CD14-positive monocyte (primary cell): ENCODE measurements at places on chromosomes 5 and 9. TPM values are rescaled to one million over a fixed set of nuclear protein-coding genes. Genes with fewer than 3 reads are reported as not detected.

GRCh38 chr5:81530919-81531318, 137.0 kb upstream of the ACOT12 start:
- no peak for DNase-seq

GRCh38 chr5:137696481-137696880, 39.4 kb downstream of the KLHL3 start:
- DNase-seq: no peak

GRCh38 chr5:103542441-103542840, 20.1 kb downstream of the NUDT12 start:
- DNase-seq: no peak

- peak; percentile 37 for DNase-seq
These were observed 5.5 kb upstream of the DNAJC21 start for GRCh38 chr5:34923694-34924461.

- no peak for DNase-seq
These were observed 20.8 kb downstream of the GPRIN1 start for GRCh38 chr5:176589039-176589769.

- DNase-seq: no peak
These were observed 471 bp upstream of the GHR start for GRCh38 chr5:42422656-42423280.

OLFML2A gene
- polyA plus RNA-seq: 0.03 TPM

- no peak for DNase-seq
These were observed 45.7 kb upstream of the SPATA31C2 start for GRCh38 chr9:88183798-88184495.

- no peak for DNase-seq
These were observed 243.5 kb downstream of the IRX1 start for GRCh38 chr5:3839151-3839550.

- DNase-seq: no peak
These were observed 182.7 kb upstream of the SEMA6A start for GRCh38 chr5:116757326-116757725.

- no peak for DNase-seq
These were observed 14.0 kb upstream of the TRAF1 start for GRCh38 chr9:120940573-120940972.

GRCh38 chr9:81632599-81632998, 56.7 kb downstream of the TLE1 start:
- no peak for DNase-seq

- no peak for DNase-seq
These were observed 20.0 kb downstream of the MOCS2 start for GRCh38 chr5:53089481-53089991.

DNA sequence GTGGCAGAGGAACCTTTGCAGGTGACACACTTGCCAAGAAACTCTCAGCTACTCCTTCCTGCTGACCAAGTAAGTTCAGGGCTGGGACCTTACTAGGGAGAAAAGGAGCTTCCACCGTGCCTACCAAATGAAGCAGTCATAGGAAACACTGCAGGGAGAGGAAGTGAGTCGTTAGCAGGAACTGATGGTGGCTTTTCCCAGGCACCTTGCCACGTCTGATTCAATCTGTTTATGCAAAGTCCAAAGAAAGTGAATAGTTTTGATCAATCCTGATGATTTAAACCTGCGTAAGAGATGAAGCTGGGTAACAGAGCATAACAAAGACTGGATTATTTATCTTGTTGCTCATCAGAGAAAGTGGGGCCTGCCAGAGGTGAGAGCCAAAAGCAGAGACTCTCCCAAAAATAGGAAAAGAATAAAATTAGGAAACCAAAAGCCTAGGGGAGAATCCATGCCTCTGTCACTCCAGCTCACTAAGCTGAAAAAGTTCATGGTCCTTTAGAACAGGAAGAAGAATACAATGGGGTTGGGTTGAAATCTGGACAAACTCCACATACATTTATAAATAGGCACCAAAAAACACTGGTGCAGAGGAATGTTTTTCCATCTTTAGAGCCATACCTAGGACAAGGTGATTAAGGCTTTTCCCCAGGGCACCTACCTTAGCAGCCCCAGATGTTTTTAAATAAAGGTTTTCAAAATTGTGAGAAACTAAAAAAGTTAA, 9.3 kb upstream of the PFDN1 start:
- peak; percentile 54 for DNase-seq

ARSI gene
- polyA plus RNA-seq: not detected

- no peak for DNase-seq
These were observed 23.2 kb downstream of the ZBTB34 start for GRCh38 chr9:126883636-126884035.

DNA sequence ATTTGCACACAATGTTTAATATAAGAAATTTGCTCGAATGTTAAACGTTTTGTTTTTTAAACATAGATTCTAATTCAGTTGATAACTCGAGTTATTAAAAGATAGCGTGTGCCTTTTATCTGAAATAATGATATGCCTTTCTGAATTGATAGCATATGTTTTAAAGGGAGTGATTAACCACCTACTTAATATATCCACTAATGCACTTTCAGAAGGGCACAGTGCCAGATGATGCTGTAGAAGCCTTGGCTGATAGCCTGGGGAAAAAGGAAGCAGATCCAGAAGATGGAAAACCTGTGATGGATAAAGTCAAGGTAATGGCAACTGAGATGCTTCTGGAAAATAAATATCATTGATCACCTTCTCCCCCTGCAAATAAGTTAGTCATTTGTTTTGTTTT, 53.9 kb downstream of the ERAP1 start:
- DNase-seq: no peak

MYMK gene
- not detected for polyA plus RNA-seq

TSTD2 gene
- 1.2 TPM for polyA plus RNA-seq

- no peak for DNase-seq
These were observed 96.3 kb downstream of the CD180 start for GRCh38 chr5:67100301-67100700.

ARL10 gene
- polyA plus RNA-seq: not detected

LCN9 gene
- not detected for polyA plus RNA-seq

LECT2 gene
- polyA plus RNA-seq: not detected

GRCh38 chr5:72817671-72818266, 1.3 kb downstream of the TNPO1 start:
- peak; percentile 35 for DNase-seq
